ENCODE measurements at places on chromosomes 5 and 9.

DNA sequence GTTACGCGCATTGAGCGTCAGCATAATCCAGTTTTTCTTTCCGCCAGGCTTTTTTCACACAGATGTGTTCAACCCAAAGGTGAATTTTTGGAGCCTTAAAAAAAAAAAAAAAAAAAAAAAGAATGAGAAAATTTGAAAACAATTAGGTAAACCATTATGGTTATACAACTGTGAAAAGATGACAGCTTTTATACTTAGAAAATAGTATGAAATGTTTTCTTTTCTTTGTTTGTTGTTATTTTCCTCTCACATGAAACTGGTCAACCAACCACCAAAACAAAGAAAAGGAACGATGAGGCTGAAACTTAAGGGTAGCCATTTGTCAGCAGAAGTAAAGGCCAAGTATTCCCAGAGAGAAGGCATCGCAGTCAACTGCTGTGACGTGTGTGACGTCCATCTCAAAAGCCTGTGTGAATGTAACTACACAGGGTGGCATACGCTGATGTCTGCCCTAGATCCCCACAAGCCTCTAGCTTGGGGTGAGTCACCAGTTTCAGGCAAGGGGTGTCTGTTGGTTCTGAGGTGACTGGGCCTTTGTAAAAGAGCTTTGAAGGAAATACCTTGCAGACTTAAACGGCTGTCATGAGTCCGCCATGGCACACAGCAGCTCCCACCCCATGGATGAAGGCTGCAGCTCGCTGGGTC, 182.9 kb downstream of the AOPEP start:
- DNase-seq, result no peak

- DNase-seq, result no peak
Measured at GRCh38 chr5:170186156-170186555, 46.6 kb upstream of the C5orf58 start.

DNA sequence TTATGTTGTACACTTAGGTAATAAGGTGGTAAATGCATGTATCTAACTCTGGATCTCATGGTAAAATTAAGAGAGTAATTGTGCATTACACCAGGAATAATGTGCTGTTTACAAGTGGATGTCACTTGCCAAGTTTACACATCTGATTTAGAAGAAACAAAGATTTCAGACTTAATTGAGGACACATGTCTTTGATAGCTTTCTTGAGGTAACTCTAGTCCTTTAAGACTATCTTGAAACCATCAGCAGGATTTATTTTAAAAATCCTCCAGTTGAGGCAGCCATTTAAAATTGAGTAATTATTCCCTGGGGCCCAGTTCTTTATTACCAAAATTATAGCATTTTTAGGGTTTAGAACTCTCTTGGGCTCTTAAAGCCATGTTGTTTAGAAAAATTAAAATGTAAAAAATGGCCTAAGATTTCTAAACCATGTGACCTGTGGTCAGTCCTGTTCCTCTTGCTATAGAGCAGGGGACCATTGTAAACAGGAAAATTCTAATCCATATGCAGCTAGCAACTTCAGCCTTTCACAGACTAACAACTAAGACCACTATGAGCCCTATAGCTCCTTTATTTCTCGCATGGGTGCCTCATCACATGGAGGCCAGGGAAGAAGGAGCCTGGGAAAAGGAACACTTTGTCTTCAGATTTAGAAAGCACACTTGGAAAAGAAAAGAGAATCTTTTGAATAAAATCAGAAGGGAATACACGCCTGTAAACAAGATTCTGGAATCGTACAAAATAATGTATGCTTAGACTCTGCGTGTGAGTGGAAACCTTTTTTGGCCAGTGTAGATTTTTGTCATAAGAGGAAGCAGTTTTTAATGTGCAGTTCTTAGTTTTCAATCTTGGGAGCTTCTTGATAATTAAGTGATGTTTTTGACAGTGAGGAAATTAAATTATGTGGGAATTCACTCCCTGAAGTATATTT, 71.2 kb downstream of the ZSWIM6 start:
- DNase-seq, result no peak

GRCh38 chr5:175535796-175536195, 57.4 kb downstream of the SFXN1 start:
- DNase-seq, result no peak

DNA sequence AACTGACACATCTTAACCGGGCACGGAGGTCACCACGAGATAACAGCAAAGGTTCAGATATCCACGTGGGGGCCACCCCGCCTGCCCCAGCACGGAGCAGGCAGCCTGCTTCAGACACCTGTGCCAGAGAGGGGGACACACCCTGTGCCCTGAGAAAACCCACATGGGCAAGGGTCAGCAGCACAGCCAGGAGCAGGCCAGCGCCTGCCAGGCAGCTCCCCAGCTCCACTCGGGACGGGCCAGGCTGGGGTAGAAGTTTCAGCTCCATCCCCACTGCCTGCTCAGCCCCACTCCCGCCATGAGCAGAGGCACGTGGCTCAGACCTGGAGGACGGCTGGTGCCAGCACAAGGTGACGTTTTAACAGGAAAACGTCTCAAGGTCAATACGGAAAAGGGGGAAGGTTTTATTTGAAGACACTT, 22.2 kb downstream of the SLC12A7 start:
- no peak for DNase-seq

- DNase-seq, result no peak
Measured at GRCh38 chr5:6740586-6741150, 27.4 kb downstream of the TENT4A start.

GRCh38 chr9:21053851-21054250, 22.4 kb upstream of the HACD4 start:
- DNase-seq, result no peak

All from MM.1S (cell line).